Temporal lobe (tissue), 4 donors: ENCODE measurements at places on chromosomes 11 and 22. TPM values are rescaled to one million over a fixed set of nuclear protein-coding genes. Genes with fewer than 3 reads are reported as not detected.

The CLMP gene
- total RNA-seq: 65.9 TPM

The MPZL3 gene
- 0.74 TPM for total RNA-seq

The PATE2 gene
- 0.25 TPM for total RNA-seq

The CNGA4 gene
- total RNA-seq: 0.25 TPM

The VPREB1 gene
- not detected for total RNA-seq

The TEX12 gene
- 0.49 TPM for total RNA-seq

The OR8G5 gene
- not detected for total RNA-seq

The SYT8 gene
- not detected for total RNA-seq

The ZNF215 gene
- total RNA-seq: 4.2 TPM

The OR52E1 gene
- not detected for total RNA-seq

The TMEM86A gene
- total RNA-seq: 4.2 TPM

The KRTAP5-2 gene
- total RNA-seq: not detected

The SCGB1A1 gene
- total RNA-seq: not detected

The FXYD2 gene
- 0.49 TPM for total RNA-seq

The OTOG gene
- under 0.01 TPM for total RNA-seq

The OR8K3 gene
- total RNA-seq: not detected

The C22orf31 gene
- total RNA-seq: not detected

The MRGPRX4 gene
- not detected for total RNA-seq

The INPP5J gene
- total RNA-seq: 2.5 TPM
